ENCODE measurements at places on chromosomes 7 and 10.

DNA sequence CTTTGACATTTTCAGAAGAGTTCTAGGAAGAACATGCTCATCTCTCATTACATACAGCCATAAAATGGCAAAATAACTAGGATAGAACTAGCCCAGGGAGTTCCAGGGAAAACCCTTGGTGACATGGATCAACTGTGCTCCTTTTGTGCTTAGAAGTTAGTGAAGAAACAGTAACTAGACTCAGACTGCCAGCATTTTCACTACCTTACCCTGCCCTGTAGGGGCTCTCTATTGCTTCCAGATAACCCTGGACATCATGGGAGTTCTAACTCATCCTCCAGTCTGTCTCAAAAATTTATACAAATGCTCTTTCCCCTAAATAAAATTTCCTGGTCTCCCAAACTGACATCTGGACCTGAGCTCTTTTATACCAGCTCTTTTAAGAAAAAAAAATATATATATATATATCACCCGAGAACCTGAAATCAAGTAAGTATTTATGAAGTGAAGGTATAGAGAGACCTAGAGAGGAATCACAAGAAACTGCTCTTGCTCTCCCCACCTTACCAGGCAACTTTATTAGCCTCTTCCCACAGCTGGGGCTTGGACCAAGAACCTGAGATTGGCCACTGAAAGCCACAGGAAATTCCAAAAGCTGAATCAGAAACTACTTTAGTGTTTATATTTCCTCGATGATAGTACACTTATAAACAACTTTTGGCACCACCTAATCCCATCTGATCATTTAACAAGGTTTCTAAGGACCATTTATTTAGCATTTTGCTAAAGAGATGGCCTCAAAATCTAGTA, 101.4 kb downstream of the RELN start:
- DNase-seq: no peak

DNA sequence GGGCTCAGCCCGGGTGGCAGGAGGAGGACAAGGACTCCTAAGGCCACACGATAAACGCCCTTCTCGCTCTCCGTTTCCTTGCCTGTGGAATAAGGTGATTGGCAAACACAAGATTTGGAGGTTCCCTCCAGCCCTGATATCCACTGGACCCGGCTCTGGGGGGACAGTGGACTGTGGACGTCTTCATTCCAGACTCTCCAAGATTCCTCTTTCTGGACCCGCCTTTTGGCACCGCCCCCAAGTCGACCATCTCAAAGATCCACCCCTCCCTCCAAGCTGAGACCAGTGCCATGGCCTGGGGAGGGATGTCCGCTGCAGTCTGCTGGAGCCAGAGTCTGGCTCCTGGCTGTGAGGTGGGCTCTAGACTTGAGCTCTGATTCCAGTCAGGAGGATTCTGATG, 23.6 kb downstream of the ZNF783 start:
- no peak for DNase-seq

GRCh38 chr7:82289152-82289535, 154.4 kb downstream of the CACNA2D1 start:
- no peak for DNase-seq

GRCh38 chr10:75015442-75015841, 96.0 kb upstream of the SAMD8 start:
- no peak for DNase-seq

DNA sequence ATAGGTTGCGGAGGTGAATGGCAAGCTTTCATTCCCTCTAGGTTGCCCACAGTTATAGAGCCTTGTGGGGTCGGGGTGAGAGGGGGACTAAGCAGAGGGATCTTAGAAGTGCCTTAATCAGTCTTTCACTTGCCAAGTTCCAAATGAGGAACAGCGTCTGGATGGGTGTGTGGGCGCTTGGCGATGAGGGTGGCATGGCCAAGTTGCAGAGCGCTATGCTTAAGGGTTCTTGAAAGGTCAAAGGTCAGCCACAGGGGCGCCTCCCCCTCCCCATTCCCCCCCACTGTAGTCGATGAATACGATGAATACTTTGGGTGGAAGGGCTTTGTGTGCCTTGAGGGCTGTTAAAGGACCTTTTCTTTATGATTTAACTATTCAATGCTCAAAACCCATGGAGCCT, 185.0 kb downstream of the TCF7L2 start:
- no peak for DNase-seq
